ENCODE measurements at places on chromosomes 13 and 19. TPM values are rescaled to one million over a fixed set of nuclear protein-coding genes. Genes with fewer than 3 reads are reported as not detected.

CGB1 gene
- not detected for total RNA-seq

MEDAG gene
- total RNA-seq: not detected

LATS2 gene
- 1.4 TPM for total RNA-seq

SMIM44 gene
- not detected for total RNA-seq

UPF3A gene
- total RNA-seq: 41.8 TPM

ZNF554 gene
- total RNA-seq: 1.7 TPM

ZNF77 gene
- 4.4 TPM for total RNA-seq

GJB6 gene
- total RNA-seq: 8.3 TPM

CACNG6 gene
- total RNA-seq: not detected

ZNF490 gene
- 8.1 TPM for total RNA-seq

MAMSTR gene
- 0.91 TPM for total RNA-seq

DAZAP1 gene
- 300 TPM for total RNA-seq

C1QTNF9 gene
- not detected for total RNA-seq

PRRG2 gene
- total RNA-seq: 1.4 TPM

OR10H1 gene
- not detected for total RNA-seq

CYP2A6 gene
- total RNA-seq: not detected

PSPN gene
- total RNA-seq: 1.2 TPM

OVOL3 gene
- total RNA-seq: not detected

ATXN8OS gene
- total RNA-seq: not detected

IFNL3 gene
- total RNA-seq: not detected

ZNF440 gene
- 7.0 TPM for total RNA-seq

GAS6 gene
- not detected for total RNA-seq

ISYNA1 gene
- 23.7 TPM for total RNA-seq

CCDC106 gene
- total RNA-seq: 4.3 TPM

PLVAP gene
- not detected for total RNA-seq

CLDN10 gene
- total RNA-seq: not detected

CEACAM6 gene
- total RNA-seq: not detected

LGALS14 gene
- total RNA-seq: not detected

SPACA4 gene
- not detected for total RNA-seq

PSG3 gene
- total RNA-seq: not detected

GPR4 gene
- not detected for total RNA-seq

CBY2 gene
- not detected for total RNA-seq

PTPRH gene
- not detected for total RNA-seq

KASH5 gene
- total RNA-seq: 0.15 TPM

PSG5 gene
- not detected for total RNA-seq

Measured in activated CD8-positive, alpha-beta memory T cell treated with anti-CD3 and anti-CD28 coated beads for 36 hours (primary cell).